ENCODE measurements at places on chromosomes 3 and 15. TPM values are rescaled to one million over a fixed set of nuclear protein-coding genes. Genes with fewer than 3 reads are reported as not detected.

The ITIH4 gene
- 32.2 TPM for polyA plus RNA-seq

DNA sequence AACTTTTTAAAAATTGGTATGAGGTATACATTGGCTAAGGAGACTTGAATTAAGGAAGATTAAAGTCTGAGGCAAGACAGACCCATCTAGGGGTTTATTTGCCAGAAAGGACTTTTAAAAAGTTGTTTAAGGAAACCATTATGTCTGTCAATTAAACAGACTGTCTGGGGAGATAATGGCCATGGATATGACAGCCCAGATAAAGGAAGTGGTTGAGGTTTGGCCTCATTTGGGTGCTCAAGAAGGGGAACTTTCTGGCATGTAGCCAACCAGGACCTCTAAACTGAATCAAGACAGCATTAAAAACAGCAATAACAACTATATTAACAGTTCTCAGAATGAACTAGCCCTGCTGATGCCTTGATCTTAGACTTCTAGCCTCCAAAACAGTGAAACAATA is 9.9 kb upstream of the CD200R1L start:
- DNase-seq, result no peak

The IL17RB gene
- 4.6 TPM for polyA plus RNA-seq

The HDDC3 gene
- polyA plus RNA-seq, result 9.9 TPM

The ATP10A gene
- 3.3 TPM for polyA plus RNA-seq
